ENCODE measurements at places on chromosomes 7 and 10.

DNA sequence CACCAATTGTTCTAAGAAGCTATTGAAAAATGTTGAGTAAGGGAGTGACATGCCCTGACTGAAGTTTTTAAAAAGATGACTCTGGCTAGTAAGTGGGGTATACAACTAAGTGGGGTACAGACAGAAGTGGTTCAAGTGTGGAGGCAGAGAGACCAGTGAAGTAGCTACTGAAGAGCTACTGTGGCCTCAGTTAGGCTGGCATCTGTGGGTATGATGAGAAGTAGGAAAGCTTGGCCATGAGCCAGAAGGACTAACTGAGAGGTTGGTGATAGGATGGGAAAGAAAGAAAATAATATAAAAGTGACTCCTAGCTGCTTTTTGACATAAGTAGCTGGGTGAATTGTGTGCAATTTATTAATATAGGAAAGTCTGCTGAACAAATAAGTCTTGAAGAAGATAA lies 176.6 kb downstream of the SEMA3D start:
- DNase-seq: no peak

GRCh38 chr10:119640384-119640783 lies 10.8 kb upstream of the BAG3 start:
- no peak for DNase-seq

DNA sequence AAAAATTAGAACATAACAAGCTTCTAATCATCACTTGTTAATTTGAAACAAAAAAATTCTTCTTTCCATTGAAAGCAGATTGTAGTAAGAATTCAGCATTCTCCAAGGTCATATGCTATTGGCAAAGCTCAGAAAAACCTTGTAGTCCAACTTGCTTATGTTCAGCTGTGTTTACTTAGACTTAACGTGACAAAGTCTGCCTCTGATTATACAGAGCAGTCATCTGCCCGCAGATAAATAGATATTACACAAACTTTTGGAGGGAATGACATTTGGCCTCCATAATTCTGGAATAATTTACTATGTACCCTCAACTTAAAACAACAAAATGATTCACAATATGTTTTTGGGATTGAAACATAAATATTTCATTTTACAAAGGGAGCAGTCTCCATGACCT lies 45.8 kb downstream of the MKX start:
- DNase-seq: no peak

DNA sequence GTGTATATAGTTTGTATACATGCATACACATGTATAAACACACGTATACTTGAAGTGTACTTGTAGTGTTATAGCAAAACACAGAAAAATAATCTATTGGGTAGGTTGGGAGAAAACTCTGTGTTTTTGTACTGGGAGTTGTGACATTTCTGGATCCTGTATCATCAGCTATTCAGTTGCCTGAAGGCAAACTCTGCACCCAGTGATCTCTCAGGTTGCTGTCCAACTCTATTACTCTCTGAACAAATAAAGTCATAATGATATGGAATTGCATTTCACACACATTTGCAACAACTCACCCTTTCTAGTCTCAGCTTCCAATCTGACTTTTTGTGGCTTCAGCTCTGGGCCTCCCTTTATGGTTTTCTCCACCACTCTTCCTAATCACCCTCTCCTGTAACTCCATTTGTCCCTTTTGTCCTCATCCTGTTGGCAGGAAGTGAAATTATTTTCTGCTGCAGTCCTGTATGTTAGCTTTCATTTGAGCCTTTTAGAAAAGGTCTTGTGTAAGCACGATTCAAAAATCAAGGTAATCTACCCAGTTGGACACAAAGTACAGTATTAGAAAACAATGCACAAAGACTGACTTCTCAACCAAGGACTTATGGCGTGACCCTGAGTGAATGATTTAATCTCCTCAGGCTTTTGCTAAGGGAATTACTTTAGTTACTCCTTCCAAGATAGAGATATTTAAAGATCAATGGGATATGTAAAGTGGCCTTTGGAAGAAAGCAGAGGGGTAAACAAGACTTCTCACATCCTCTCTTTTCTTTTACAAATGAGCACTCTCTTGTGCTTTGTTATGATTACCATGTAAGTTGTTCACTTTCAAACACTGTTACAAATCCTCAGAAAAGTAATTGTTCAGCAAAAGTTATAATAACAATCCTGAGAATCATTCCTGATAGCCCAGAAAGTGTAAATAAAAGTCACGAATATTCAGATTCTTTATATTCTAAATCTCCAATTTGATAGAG lies 249.1 kb downstream of the KCND2 start:
- DNase-seq: no peak

All from stimulated activated effector memory CD8-positive, alpha-beta T cell treated with anti-CD3 and anti-CD28 coated beads, Interleukin-12 subunit alpha, Interleukin-12 subunit beta, amount 100 ng/mL, for 72 hours (primary cell).